ENCODE measurements at places on chromosomes 7 and 10.

DNA sequence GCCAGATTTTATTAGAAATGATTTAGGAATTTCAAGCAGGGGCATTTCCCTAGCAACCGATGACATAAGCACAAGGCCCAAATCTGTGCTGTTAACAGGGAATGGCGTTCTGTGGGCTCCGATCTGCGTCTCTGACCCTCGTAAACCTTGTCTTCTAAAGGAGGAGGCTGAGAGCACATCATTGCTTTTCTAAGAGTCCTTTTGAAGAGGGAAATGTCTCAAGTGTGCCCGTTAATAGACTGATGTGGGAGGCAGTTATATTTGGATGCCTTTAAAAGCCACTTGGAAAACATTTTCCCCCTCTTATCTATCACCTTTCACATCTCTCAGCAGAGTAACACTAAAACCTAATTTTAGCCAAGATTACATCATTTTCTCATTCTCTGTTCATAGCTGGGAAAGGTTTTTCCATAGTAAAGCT lies 424.1 kb upstream of the GALNT17 start:
- DNase-seq = no peak

GRCh38 chr10:76086761-76087639 lies 655.6 kb downstream of the LRMDA start:
- DNase-seq = no peak

DNA sequence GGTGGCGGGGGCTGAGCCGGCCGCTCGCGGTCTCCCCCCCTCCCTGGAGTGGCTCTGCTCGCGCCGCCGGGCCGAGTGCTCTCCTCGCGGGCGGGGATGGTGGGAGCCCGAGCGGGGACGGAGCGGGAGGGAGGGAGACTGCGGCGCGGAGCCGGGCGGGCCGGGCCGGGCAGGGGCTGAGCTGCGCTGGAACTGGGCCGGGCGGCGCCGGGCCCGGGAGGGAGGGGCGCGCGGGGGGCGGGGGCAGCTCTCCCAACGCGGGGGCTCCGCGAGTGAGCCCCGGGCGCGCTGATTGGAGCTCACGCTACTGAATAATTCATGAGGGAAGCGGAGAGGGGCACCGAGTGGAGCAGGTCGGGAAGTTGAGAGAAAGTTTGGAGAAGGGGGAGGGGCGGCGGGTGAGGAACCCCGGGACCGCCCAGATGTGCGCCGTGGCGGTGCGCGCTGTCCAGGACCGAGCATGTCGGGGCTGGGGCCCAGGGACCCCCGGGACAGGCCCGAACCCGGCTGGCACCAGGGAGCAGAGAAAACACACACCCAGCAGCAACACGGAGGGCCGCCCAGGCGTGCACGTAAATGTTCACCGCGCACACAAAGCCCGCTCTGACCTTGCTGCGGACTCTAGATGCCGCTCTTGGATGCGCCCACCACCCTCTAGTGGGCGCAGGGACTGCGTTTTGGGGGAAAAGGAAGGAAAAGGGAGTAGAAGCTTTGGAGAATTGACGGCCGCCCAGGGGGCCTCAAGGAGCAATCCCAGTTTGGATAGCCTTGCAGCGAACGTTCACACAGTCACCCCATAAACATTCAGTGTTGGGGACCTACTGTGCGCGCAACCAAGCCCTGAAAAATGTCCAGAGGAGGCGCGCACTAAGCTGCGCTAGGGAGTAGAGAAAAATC lies at the start of gene EPHB4:
Gene EPHB4, minus strand, starts transcription at position 194 of the 897 bp plus-strand sequence. CDS start 493 bp downstream, outside the sequence.
- peak; percentile 67 for DNase-seq

DNA sequence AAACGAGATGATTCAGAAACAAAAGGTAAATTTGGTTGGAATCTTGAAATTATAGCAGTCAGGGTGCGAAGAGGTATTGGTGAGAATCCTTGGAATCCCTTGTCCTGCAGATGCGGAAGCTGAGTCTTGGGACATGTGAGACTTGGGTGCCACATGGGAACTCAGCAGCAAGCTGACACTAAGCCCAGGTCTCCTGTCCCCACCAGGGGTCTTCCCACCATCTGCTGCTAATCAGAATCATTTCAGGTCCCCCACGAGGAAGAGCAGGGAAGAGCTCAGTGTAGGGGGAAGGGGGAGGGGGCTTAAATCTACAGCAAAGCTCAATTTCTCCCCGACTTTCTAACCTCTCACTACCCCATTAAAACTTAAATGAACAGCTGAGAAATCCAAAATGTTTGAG lies 126.1 kb upstream of the BMPER start:
- DNase-seq = no peak

- no peak for DNase-seq
These were observed 50.2 kb downstream of the EEPD1 start for GRCh38 chr7:36203071-36203790.

DNA sequence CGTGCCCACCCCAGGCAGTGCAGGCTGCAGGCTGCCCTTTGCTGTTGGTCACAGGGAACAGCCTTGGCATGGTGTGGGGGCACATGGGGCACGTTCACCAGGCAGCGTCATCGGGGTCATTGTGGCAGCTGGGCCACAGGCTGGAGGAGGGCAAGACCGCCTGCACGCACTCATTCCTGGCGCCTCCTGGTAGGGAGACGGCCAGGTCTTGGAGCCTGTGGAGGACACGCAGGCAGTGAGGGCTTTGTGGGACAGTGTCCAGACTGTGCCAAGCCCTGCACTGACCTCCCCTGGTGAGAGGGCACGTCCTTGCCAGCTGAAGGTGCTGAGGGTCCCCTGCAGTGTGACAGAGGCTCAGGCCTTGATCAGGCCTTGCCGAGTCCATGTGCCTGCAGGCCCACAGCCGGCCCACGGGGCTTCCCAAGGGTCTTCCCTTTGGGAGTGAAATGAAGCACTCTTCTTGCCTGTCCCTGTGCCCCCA lies 76.4 kb downstream of the NKX6-2 start:
- DNase-seq = no peak

- no peak for DNase-seq
These were observed 61.5 kb upstream of the GDF10 start for GRCh38 chr10:47238331-47239095.

GRCh38 chr7:71705217-71705616 lies 573.3 kb downstream of the GALNT17 start:
- DNase-seq = no peak

- DNase-seq = no peak
These were observed 1254.9 kb upstream of the LRRN3 start for GRCh38 chr7:109836016-109836415.

DNA sequence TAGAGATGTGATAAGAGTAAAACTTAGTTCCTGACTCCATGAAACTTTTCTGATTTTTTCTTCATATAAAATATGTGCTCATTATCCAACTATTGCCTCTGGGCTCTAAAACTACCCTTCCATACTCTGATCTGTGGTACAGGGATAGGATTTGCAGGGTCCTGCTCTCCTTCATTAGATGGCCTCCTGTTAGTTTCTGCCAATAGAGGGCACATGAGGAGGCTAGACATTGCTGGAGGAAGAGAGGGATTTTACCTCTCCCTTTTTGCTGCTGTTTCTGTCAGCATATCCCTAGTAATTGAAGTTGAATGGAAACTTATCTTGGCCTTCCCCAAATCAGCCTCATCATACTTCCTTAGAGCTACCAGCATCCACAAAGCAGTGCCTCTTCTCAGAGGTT lies 269.4 kb downstream of the NXPH1 start:
- no peak for DNase-seq

DNA sequence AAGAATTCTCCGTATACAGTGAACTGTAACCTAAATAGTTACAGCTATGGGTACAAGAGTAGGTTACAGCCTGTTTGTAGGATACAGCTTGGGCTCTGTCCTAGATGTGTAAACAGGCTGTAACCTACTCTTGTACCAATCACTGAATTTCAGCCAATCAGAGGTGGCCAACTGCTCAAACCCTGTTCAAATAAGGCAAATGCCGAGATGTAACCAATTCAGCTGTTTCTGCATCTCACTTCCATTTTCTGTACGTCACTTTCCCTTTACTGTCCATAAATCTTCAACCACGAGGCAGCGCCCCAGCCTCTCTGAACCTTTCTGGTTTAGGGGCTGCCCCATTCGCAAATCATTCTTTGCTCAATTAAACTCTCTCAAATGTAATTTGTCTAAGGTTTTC lies 8.3 kb upstream of the MMP21 start:
- no peak for DNase-seq

GRCh38 chr7:120985130-120985758 lies 3.3 kb upstream of the CPED1 start:
- no peak for DNase-seq

- DNase-seq = no peak
These were observed 192.9 kb upstream of the VSTM2A start for GRCh38 chr7:54349229-54349628.
